Putamen (tissue), 1 donor: ENCODE measurements at places on chromosomes 11 and 22.

- DNase-seq = no peak
Measured at GRCh38 chr11:16047073-16047472, 309.3 kb downstream of the SOX6 start.

DNA sequence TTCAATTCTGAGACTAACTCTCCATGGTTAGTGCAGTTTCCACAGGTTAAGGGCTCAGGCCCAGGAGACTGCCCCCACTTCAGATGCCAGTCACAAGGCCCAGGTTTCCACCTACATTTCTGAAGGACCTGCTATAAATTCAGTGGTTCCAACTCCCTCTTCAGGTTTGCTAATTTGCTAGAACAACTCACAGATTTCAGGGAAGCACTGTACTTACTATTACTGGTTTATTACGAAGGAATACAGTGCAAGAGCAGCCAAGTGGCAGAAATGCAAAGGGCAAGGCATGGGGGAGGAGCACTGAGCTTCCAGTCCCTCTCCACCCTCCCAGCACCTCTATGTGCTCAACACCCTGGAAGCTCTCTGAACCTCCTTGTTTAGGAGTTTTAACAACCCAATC is 39.3 kb upstream of the SPON1 start:
- DNase-seq = no peak

- DNase-seq = peak; percentile 61
Measured at GRCh38 chr11:76318744-76319384, 62.1 kb downstream of the THAP12 start.

GRCh38 chr11:62958547-62959421 is 26.0 kb downstream of the SLC22A6 start:
- DNase-seq = no peak

- DNase-seq = no peak
Measured at GRCh38 chr11:9232482-9232881, 32.7 kb downstream of the DENND5A start.

- peak; percentile 49 for DNase-seq
Measured at GRCh38 chr11:116601814-116602636, 170.8 kb downstream of the BUD13 start.

DNA sequence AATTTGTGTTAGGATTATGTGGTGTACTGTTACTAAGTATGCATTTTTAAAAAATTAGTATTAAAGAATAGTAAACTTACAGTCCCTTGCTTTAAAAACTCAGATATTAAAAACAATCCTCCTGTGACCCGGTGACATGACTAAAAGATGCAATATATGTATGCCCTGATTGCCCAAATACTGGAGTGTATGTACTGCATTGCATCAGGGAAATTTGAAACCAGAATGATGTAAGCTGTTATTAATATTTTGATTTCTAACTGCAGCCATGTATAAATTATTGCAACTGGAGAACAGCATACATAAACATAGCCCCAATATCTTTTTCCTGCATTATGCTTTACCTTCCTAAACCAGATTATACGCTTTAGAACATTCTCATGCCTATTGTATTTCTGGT is 3.7 kb upstream of the HSPA8 start:
- DNase-seq = no peak

DNA sequence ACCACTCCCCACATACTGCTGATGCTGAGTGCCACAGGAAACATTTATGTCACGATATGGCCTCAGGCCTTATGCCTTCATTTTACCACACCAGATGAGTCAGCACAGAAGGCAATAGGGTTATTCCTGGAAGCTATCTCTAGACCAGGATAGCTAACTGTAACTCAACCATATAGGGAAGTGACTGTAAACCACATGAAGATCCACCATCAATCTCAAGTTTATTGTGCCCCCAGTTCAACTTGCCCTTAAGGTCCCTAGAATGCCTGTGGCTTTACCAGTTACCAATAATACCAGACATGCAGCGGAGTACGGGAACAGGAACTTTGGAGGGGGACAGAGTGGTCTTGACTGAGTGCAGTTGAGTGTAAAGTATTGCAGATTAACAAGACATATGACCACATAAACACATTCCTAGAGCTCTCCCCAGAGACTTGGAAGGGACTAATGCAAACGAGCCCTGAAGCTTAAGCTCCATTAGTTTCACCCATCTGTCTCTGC is 180.9 kb downstream of the KIF18A start:
- no peak for DNase-seq

- DNase-seq = no peak
Measured at GRCh38 chr11:65189191-65189590, 7.5 kb downstream of the CAPN1 start.

GRCh38 chr22:50085211-50085972 is at the start of gene MLC1:
Gene MLC1 (minus strand): TSS chr22:50085426. CDS start chr22:50084902, 524 bp downstream.
- peak; percentile 47 for DNase-seq

DNA sequence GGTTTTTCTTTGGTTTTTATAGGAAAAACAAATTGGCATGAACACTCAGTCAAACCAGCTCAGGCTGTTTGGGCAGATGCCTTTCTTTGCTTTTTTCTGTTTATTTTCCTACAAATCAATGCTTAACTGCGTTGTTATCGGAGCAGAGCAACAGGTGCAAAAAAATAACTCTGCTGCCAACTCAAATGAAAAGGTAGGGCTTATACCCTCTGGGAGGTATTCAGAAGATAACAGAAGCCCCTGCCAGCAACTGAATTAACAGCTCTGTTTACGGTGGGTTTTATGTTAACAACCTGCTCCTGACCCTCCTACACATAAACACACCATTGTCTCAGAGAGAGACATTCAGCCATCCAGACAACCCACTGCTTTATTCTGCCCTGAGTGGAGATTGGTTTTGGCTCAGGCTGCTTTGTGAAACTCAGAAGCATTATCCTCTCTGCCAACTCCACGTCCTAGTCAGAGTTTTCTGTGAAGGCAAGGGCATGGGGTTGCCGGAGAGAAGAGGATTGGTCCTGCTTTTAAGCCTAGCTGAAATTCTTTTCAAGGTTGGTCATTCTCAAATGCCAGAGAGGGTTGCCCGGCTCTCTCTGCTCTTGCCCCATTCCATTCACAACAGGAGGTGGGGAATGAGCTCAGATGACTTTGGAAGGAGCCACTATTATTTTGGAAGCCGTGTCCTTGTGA is 11.4 kb downstream of the EHF start:
- peak; percentile 83 for DNase-seq

- peak; percentile 45 for DNase-seq
Measured at GRCh38 chr11:43852057-43852636, 28.5 kb upstream of the ALKBH3 start.

- DNase-seq = peak; percentile 74
Measured at GRCh38 chr11:121352251-121352891, 59.8 kb downstream of the SC5D start.

- no peak for DNase-seq
Measured at GRCh38 chr11:111605681-111606080, 3.4 kb downstream of the SIK2 start.

GRCh38 chr11:15473954-15474837 is 359.5 kb downstream of the INSC start:
- DNase-seq = no peak

- no peak for DNase-seq
Measured at GRCh38 chr11:8268530-8269400, 5.1 kb upstream of the LMO1 start.

- no peak for DNase-seq
Measured at GRCh38 chr11:26593691-26594090, 21.6 kb upstream of the MUC15 start.

DNA sequence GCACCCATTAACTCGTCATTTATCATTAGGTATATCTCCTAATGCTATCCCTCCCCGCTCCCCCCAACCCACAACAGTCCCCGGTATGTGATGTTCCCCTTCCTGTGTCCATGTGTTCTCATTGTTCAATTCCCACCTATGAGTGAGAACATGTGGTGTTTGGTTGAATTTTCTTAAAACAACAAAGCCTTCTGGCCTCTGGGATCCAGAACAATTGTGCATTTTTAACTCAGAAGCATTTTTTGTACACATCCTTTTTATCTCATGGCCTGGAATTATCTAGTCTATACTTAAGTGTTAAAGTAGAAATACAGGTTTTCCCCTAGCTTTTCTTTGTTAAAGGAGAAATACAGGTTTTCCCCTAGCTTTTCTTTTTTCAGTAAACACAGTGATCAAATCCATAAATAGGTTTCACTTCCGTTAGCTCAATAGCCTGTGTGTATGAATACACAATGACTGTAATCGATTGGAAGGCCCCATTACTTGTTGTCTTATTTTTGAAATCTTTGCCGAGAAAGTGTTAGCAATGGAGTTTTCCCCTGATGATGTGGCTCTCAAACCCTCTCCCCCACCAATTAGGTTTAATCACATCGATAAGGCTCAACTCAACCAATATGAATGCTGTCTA is 125.6 kb upstream of the PITPNB start:
- no peak for DNase-seq

GRCh38 chr22:42353883-42354727 is 78.1 kb downstream of the NFAM1 start:
- no peak for DNase-seq

DNA sequence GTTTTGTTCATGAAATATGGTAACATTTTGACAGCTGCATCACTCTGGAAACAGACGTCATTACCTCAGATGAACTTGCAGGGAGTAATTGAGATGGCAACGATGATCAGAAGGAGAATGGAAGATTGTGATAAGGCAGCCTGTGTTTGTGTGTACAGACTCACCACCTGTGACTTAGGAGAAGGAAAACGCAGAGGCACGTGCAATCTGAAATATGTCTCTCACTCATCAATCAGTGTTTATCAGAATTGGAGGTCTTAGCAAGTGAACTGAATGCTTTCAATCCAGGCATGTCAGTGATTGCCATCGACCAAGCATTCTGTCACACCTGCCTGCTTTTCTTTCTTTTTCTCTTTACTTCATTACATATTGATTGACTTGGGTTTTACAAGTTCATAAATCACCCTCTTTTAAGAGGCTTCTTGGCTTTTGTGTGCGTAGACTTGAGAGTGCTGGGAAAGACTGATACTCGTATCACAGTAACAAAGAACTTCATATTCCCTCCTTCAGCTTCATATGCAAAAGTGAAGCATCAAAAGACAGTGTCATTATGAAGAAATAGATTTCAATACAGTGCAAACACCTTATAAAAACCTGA is 24.6 kb downstream of the FAT3 start:
- DNase-seq = no peak

DNA sequence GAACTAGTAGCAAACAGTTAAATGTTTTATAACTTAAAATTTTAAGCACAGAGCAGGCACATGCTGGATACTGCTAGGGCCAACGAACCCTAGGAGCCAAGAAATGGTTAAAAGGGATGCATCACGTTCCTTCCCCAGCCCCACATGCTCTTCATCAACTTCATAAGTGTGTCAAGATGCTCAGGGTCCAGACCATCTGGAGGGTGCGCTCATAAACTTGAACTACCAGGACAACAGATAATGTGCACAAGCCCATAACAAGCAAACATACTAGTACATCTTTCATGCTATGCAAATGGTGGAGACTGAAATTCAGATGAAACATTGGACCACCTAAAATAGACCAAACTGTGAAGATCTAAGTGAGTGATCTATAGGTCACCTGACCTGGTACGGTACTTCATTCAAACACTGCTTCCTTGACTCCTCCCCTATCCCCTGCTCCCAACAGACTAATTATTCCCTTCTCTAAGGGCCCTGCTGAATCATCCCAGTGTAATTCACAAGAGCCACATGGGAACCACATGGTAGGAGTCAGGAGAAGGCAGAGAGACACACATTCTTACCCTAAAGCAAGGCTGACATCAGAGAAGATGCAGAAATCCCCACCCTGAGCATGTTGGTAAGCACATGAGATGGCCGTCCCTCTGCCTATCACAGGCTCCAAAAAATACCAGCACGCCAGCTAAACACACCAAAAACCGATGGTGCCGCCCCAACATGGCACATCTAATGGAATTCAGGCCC is 83.9 kb downstream of the ETS1 start:
- DNase-seq = no peak

DNA sequence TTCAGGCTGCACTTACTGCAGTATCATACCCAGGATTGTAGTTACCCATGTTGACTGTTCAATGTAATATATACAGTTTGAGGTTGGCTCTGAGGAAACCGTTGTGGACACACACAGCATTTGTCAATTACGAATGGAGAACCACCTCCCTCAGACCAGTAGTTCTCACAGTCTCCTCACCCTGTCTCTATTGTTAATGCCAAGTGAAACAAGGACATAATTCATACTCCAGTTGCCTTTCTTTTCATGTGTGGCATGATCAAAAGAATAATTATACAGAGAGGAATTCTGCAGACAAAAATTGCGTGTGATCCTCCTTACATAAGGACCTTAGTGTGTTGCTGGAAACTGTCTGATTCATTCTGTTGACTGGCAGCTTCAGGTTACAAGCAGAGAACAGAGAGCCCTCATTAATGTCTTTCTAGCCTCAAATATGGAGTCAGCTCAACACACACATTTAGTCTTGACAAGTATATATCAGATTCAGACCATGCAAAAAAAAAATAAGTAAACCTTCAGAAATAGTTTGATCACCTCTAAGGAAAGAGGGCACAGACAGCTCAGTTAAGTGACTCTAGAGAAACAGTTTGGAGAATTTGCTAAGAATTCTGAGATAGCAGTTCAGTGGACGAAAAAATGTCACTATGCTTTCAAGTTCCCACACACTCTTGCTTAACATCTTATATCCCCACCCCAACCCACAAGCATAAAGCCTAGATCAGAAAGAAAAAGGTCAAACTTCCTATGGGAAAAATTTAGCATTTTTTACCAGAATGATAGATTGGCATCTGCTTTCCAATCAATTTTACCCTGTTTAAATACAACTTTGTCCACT is 96.1 kb downstream of the MAML2 start:
- DNase-seq = peak; percentile 50

DNA sequence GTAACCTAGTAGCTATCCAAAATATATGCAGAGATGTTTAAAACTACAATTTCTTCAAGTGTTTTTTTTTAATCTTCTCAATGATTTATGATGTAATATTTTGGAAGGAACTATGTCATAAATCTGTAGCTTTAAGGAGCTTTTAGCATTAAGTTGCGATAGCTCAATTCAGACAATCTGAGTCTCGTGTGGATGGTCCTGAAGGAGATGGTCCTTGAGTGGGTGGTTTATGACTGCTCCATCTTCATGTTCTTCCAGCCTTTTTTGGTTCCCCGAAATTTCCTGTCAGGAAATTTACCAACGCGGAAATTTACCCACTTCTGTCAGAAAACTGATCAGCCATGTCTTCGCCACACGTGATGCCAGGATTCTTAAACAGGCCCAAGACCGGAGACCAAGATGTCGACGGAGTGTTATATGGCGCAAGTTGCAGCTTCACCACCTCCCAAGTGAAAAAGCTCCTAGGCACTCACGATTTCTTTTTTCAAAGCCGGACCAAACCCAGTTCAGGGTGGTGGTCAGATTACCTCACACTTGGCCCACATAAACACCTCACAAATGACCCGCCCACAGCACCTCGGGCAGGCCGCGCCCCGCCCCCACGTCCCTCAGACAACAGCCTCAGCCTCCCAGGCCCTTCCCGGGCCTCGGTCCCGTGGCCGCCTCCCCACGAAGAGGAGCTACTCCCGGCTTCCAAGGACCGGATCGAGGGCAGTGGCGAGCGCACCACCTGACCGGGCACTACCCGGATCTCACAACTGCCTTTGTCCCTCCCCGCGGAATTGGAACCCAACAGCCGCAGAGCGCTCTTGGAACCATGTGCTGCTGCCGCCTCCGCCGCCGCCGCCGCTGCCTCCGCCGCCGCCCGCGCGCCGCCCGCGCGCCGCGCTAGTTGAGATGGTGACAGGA is at the start of gene MORC2:
Gene MORC2, minus strand, starts transcription at position 760 of the 909 bp plus-strand sequence. CDS start 885 bp downstream, outside the sequence.
- no peak for DNase-seq
